Common myeloid progenitor, CD34-positive (primary cell): ENCODE measurements at places on chromosomes 7 and 10.

- peak within 1 kb of the TSS; percentile 67 for H3K4me3 ChIP-seq
- peaks cover 2% of the 10 kb centered on the region for H3K27me3 ChIP-seq
- H3K4me1 ChIP-seq = peaks cover 35% of the 10 kb centered on the region
- no peak within 1 kb of the TSS for H3K27ac ChIP-seq
- peak; percentile 71 for DNase-seq
These were observed at the start of gene CALHM2 for GRCh38 chr10:103451831-103452505. TSS of gene CALHM2 (minus strand) at chr10:103452370. CDS start at chr10:103449941, 2,429 bp downstream.

DNA sequence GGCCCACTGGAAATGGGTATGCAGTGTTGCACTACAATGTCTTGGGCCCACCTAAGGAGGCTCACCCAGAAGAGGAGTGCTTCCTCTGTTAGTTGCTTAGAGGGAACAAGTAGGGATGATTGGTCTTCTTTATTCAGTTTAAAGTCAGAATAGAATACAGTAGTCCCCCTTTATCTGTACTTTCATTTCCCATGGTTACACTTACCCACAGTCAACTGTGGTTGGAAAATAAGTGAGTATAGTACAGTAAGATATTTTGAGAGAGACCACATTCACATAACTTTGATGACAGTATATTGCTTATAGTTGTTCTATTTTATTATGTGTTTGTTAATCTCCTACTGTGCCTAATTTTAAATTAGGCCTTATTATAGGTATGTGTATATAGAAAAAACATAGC is 151.4 kb downstream of the COL28A1 start:
- H3K4me3 ChIP-seq = no peak overlapping the region
- no peaks in the 10 kb centered on the region for H3K27me3 ChIP-seq
- no peaks in the 10 kb centered on the region for H3K4me1 ChIP-seq
- peak; percentile 15 for DNase-seq

- H3K36me3 ChIP-seq = no peaks in the 10 kb centered on the region
- H3K27ac ChIP-seq = no peak overlapping the region
- no peaks in the 10 kb centered on the region for H3K27me3 ChIP-seq
- H3K4me1 ChIP-seq = no peaks in the 10 kb centered on the region
These were observed 542.4 kb upstream of the GALNT17 start for GRCh38 chr7:70589590-70589989.

- no peaks in the 10 kb centered on the region for H3K36me3 ChIP-seq
- H3K4me1 ChIP-seq = peaks cover 13% of the 10 kb centered on the region
- DNase-seq = no peak
- H3K4me3 ChIP-seq = no peak overlapping the region
- no peaks in the 10 kb centered on the region for H3K27me3 ChIP-seq
These were observed 39.2 kb downstream of the CAMK2B start for GRCh38 chr7:44286182-44286617.

GRCh38 chr10:117684672-117685211 is 142.2 kb downstream of the EMX2 start:
- no peak overlapping the region for H3K27ac ChIP-seq
- no peak for DNase-seq
- no peaks in the 10 kb centered on the region for H3K4me1 ChIP-seq
- no peaks in the 10 kb centered on the region for H3K36me3 ChIP-seq

DNA sequence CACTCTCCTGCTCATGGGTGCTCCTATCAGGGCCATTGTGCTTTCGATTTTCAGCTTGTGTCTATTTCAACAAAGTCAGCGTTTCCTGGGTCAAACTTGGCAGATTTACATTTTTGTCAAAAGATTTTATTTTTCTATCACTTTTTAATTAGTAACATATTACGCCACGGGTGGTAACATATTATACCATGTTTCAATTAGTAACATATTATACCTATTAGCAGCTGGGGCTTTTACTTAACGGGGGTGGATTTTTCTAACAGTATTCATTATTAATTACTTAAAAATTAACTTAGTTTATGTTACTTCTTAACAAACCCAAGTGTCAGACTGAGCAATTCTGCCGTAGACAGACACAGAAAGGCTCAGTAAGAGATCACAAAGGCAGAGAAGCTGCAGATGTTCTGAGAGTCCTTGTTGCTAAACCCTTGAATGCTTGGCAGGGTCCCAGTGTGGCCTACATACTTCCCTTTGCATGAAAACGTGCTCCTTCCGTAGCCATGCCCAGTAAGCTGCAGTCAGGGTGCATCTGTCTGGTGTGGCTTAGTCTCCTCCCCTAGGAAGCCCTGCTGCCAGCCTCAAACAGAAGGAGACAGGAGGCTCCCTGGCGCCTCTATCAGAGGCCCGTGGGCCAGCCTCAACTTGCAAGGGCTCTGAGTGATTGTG is 263.1 kb upstream of the CXCL12 start:
- no peak for DNase-seq
- H3K4me1 ChIP-seq = no peaks in the 10 kb centered on the region
- no peaks in the 10 kb centered on the region for H3K36me3 ChIP-seq
- H3K27me3 ChIP-seq = no peaks in the 10 kb centered on the region
- H3K27ac ChIP-seq = no peak overlapping the region

- DNase-seq = no peak
- no peak overlapping the region for H3K27ac ChIP-seq
- peaks cover 5% of the 10 kb centered on the region for H3K4me1 ChIP-seq
These were observed 5.2 kb downstream of the CLIP2 start for GRCh38 chr7:74294191-74294998.

DNA sequence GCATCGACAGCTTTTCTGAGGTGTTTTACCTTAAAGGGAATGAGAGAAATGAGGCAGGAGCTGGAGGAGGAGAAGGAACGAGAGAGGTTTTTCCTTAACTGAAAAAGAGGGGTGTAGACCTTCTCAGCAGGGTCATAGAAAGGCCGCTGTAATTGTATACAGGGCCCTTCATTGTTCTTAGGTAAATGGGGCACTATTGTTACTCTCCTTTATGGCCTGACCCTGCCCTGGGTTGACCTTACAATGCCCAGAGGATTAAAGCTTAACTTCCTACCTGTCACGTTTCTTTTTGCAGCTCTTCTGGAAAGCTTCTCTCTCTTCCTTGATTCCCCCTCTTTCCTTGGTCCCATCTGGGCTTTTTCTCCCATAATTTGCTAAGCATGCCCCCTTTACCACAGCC is 13.7 kb upstream of the PDLIM1 start:
- no peaks in the 10 kb centered on the region for H3K4me1 ChIP-seq
- DNase-seq = no peak
- H3K4me3 ChIP-seq = no peak overlapping the region

DNA sequence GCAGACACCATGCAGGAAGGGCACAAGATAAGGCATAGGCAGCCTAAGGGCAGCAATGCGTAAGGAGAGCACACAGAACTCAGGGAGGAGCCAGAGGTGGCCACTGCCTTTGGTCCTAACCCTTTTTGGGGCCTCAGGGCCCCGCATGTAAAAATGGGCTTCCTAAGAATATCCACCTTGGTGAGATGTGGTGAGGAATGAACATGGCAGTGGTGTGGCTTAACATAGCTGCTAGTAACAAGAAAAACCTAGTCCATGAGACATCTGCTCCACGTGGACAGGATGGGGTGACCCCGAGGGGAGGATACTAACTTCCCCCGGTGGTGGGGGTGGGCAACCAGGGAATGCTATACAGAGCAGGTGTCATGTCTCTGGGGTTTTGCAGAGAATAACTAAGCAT is 18.0 kb downstream of the MAT1A start:
- no peaks in the 10 kb centered on the region for H3K27me3 ChIP-seq
- DNase-seq = peak; percentile 13
- no peaks in the 10 kb centered on the region for H3K36me3 ChIP-seq
- H3K4me3 ChIP-seq = no peak overlapping the region
- H3K4me1 ChIP-seq = no peaks in the 10 kb centered on the region

DNA sequence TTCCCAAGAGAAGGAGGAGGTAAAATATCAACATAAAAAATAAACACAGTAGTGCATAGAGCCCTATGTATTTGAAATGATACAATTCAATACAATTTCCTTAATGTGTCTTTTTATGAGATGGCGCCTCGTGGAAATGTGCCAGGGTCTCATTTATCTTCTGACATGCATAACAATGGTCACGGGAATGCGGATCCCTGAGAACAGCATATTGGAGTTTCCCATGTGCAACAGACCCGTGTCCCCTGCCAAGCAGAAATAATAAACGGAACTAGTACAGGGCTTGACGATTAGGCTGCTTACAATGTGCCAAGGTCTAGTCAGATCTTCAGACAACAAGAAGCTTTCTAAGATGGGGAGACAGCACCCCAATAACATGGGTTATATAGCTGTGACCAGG is 217.9 kb downstream of the ARHGAP21 start:
- H3K27ac ChIP-seq = no peak overlapping the region
- H3K36me3 ChIP-seq = no peaks in the 10 kb centered on the region
- H3K4me1 ChIP-seq = no peaks in the 10 kb centered on the region
- peaks cover 4% of the 10 kb centered on the region for H3K27me3 ChIP-seq

DNA sequence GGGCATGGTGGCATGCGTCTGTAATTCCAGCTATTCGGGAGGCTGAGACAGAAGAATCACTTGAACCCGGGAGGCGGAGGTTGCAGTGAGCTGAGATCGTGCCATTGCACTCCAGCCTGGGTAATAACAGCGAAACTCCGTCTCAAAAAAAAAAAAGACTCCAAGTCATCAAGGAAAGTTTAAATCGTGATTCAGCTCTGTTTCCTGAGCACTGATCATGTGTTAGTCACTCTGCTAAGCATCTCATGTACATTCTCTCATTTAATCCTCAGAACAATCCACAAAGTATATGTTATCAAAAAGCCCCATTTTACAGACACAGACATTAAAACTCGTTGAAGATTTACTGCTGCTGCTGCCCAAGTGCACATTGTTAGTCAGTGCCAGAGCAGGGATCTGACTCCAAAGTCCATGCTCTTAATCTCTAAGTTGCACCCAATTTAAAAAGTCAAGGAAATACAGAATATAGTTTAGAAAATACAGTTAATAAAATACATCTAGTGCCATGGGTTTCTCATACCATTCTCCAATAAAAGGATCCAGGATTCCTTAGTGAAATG is 6.2 kb downstream of the PIK3AP1 start:
- H3K27me3 ChIP-seq = no peaks in the 10 kb centered on the region
- H3K36me3 ChIP-seq = peaks cover 22% of the 10 kb centered on the region
- no peak overlapping the region for H3K4me3 ChIP-seq
- H3K27ac ChIP-seq = no peak overlapping the region

DNA sequence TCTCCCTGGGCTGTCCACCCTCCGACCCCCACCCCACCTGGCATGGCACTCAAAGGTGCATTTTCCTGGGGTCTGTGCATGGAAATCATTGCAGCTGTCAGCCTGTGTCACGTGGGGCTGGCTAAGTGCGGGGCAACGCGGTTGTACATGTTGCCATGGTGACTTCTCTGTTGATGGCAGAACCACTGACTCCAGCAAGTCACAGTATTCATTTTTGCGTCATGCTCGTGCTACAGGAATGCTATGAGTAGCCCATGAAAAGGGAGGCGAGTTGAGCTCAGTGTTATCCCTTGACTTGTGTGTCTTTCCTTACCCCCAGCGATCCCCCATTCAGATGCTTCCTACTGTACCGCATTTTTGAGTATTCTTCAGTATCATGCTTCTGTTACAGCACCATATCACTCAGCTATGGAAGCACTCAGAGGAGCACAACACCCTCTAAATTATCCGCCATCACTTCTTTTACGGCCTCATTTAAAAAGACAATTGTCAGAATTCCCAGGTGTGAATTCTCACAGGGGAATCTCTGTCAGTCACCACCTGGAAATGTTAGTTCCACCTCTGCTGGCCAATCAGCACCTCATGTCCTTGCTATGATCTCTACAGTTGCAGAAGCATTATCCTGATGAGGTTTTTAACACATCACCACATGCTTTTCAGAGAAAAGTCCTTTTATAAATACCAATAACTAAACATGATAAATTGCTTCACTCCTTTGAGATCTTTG is 194.4 kb upstream of the C7orf33 start:
- H3K27me3 ChIP-seq = peaks cover 4% of the 10 kb centered on the region
- H3K36me3 ChIP-seq = no peaks in the 10 kb centered on the region
- DNase-seq = no peak
- H3K4me1 ChIP-seq = peaks cover 17% of the 10 kb centered on the region

- no peaks in the 10 kb centered on the region for H3K4me1 ChIP-seq
- no peak overlapping the region for H3K27ac ChIP-seq
- no peaks in the 10 kb centered on the region for H3K36me3 ChIP-seq
- no peak for DNase-seq
These were observed 466 bp upstream of the GPR26 start for GRCh38 chr10:123665491-123666286.

- no peaks in the 10 kb centered on the region for H3K36me3 ChIP-seq
- H3K27ac ChIP-seq = no peak overlapping the region
- peaks cover 39% of the 10 kb centered on the region for H3K27me3 ChIP-seq
- no peak for DNase-seq
These were observed 52.0 kb upstream of the STEAP1B start for GRCh38 chr7:22551768-22552513.

- H3K27me3 ChIP-seq = no peaks in the 10 kb centered on the region
- H3K4me3 ChIP-seq = no peak overlapping the region
- H3K4me1 ChIP-seq = no peaks in the 10 kb centered on the region
- H3K27ac ChIP-seq = no peak overlapping the region
These were observed 260.8 kb upstream of the COBL start for GRCh38 chr7:51577390-51577789.

DNA sequence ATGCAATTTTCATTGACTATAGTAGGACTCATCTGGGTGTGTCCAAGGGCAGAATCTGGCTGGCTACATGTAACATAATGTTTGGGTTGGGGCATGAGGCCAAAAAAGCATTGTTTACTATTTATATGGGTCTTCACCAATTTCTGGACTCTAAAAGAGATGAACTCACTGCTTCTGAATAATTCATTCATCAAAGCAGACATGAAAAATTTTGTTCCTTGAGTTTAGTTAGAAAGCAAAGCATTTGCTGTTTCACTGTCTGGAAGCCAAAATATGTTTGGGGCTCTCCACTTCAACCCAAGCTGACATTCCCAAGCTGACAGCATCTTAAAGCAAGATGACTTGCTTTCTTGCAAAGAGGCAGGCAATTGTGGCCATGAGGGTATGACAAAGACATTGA is 670.6 kb downstream of the SUGCT start:
- H3K36me3 ChIP-seq = no peaks in the 10 kb centered on the region
- H3K27me3 ChIP-seq = no peaks in the 10 kb centered on the region
- H3K27ac ChIP-seq = no peak overlapping the region

DNA sequence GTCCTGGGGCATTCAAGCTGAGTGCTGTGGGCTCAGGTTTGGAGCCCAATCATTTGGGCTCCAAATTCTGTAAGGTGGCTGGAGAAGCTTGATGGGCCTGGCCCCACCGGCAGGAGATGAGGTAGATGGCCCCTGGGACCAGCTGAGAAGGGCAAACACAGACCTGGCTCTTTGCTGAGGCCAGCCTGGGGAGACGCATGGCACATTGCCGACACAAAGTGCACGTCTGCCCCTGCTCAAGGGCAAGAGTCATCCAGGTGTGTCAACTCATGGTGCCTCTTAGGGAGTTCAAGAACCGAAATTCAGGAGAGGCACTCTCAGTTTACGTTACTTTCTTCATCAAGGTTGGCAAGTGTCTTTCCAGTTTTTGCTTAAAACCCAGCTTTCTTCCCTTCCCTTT is 227.5 kb downstream of the LRMDA start:
- H3K27me3 ChIP-seq = no peaks in the 10 kb centered on the region
- H3K27ac ChIP-seq = no peak overlapping the region
- H3K4me3 ChIP-seq = no peak overlapping the region
- no peak for DNase-seq
